ENCODE measurements at places on chromosomes 7 and 10.

DNA sequence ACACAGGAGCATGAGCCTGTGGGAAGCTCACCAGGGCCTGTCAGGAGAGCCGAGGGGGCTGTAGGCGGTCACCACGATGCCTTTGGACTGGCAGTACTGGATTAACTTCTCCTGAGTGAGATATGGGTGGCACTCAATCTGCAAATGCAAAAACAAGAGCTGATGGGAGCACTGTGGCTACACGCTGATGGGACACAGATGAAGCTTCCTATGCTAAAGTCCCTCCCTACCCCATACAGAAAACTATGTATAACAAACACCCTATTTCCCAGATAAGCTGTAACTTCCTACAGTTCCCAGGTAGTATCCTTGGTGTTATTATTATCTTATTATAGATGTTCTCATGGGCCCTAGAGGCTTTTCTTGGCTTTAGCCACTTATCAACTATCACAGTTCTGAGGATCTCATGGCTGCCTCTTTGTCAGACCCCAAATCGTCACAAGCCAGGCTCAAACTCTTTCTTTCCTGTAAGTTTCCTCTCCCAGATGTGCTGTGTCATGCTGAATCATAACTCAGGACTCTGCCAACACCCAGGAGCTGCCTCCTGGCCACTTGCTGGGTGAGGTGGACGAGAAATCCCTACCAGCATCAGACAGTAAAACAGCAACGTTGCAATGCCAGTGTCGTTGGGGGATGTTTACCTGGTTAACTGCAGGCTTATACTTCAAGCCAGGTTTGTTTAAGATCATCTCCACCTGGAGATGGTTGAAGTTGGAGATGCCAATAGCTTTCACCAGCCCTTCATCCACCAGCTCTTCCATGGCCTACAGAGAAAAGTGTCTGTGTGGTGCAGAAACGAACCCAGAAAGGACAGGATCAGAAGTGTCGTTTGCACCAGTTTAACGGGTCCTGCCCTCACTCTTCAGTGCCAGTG, 10.3 kb downstream of the AKR1B1 start:
- no peak for DNase-seq

DNA sequence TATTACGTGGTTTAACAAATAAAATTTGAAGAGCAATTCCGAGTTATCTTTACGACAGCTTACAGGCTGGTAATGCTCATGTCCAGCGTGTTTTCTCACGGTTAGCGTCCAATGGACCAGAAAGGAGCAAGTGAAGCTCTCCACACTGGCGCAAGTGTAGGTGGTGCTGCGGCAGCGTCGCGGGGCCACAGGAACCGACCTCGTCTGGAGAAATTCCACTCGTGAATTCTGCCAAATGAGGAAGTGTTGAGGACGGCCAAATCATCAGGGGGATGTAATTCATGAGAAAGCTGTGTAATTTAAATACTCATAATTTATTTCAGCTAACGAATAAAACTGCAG, 350 bp upstream of the ZNF37A start:
- DNase-seq: peak; percentile 3

DNA sequence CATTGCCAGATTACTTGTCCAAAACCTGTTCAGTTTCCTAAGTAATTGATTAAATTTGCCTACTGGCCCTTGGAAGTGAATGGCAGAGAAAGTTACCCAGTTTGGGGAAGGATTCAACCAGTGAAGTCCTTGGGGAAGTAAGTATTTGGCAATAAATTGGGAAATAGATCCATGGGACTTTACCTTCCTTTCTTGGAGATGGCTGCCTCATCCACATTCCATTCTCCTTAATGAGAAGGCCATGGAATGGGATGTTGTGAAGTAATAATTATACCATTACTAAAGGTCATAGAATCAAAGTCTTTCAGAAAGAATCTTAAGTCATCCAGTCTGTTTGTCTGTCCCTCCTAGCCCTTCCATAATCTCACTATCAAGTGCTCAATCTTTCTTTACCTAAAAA, 4.5 kb upstream of the COPG2 start:
- DNase-seq: no peak

GRCh38 chr7:111951052-111951451, 255.1 kb downstream of the DOCK4 start:
- DNase-seq: no peak

GRCh38 chr7:45347804-45348203, 190.2 kb downstream of the RAMP3 start:
- no peak for DNase-seq

DNA sequence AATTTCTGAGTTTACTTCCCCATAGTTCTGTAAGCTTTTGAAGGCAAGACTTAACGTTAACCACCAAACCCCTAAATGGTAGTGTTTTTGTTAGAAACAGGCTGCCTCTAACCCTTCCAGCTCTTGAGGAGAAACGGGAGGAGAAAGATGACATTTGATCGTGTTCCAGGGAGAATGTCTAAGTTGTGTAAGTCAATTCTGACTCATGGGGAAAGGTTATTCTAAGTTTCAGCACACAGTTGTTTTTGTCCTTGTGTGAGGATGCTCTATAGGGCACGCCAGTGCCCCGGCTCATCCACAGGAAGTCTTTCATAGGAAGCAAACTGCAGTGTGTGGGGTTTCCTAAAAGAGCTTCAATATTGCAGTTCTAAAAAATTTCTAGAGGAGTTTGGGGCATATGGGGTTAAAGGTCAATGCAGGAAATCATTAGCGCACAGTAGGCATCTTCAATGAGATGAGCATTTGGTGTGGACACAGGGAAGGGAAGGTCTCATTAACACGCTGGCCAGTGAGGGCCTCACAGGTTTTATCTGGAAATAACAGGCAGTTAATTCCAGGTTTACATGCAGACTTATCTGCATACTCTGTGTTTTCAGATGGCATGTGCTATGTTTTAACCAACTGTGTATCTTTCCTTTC, 638.2 kb upstream of the IGFBP3 start:
- no peak for DNase-seq

- DNase-seq: no peak
Observed at GRCh38 chr10:15333909-15334649, 37.0 kb downstream of the FAM171A1 start.

DNA sequence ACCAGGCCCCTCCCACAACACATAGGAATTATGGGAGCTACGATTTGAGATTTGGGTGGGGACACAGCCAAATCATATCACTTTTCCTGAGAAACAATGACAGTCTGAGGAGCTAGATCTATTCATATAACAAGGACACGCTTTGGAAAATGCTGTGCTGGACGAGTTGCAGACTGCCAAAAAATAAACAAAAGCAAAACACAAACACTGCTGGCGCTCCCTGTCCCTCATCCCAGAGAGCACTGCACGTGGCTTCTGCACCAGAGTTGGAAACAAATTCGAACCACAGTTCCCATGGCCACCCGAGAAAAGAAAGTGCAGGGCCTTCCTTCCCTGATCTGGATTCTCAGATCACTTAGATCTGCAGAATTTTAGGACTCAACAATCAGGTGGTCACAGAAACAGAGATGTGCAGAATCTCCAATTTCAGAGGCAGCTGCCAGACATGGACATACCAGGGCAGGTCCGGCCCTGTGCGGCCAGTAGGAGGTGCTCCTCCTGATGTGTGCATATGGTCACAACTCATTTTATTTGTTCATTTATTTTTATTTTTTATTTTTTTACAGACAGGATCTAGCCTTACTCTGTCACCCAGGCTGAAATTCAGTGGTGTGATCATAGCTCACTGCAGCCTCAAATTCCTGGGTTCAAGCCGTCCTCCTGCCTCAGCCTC, 35.2 kb upstream of the ECHDC3 start:
- DNase-seq: no peak

DNA sequence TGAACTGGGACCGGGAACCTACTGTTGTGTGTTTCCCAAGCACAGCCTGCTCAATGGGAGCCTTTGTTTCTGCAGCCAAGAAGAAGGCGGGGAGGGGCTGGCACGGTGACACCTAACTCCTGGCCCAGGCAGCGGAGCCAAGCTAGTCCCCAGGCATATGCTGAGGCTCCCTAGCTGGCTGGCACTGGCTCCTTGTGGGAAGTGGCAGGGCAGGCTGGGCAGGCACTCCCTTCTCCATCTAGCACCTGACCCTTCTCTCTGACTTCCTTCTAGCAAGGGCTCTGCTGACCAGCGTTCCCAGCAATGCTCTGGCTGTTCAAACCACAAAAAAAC, 325.0 kb downstream of the PLXNA4 start:
- no peak for DNase-seq

DNA sequence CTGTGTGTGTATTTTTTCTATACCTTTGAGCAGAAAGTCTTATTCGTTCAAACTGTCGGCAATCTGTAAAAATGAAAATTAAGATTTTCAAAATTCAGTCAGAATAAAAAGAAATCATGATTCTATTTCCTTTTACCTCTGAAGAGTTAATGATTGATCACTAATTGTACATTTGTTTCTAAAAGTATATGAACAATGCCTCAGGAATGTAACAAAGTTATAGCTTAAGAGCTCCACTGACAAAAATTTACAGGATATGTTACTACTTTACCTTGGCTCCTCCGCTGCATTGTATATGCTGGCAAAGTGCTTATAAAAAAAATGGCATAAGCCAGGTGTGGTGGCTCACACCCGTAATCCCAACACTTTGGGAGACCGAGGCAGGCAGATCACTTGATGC, 225.7 kb downstream of the VTI1A start:
- DNase-seq: no peak

- DNase-seq: no peak
Observed at GRCh38 chr7:122699017-122699416, at the start of gene RNF133. Gene RNF133, minus strand, starts transcription at chr7:122699117. Its CDS starts 199 bp downstream, at chr7:122698918.

DNA sequence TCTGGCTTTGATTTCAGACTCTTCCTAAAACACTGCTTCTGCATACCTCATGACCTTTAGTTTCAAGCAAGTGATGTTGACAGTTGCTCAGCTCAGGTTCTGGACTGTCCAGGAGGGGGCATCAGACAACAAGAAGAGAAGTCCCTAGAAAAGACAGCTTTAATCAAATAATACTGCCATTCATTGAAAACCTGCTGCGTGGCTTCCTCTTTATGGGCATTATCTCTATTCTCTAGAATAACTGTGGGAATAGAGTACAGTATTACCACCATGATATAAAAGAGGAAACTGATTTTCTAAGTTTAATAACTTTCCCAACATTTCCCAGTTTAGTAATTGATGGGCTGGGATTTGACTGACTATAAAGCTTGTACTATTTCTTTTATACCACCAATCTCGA, 170.4 kb downstream of the SNX13 start:
- DNase-seq: peak; percentile 19

GRCh38 chr10:1050145-1050544, 1.2 kb upstream of the IDI1 start:
- no peak for DNase-seq

- DNase-seq: no peak
Observed at GRCh38 chr10:89242345-89242684, 9.3 kb downstream of the LIPA start.

GRCh38 chr7:130887182-130887956, 153.4 kb upstream of the KLF14 start:
- no peak for DNase-seq

DNA sequence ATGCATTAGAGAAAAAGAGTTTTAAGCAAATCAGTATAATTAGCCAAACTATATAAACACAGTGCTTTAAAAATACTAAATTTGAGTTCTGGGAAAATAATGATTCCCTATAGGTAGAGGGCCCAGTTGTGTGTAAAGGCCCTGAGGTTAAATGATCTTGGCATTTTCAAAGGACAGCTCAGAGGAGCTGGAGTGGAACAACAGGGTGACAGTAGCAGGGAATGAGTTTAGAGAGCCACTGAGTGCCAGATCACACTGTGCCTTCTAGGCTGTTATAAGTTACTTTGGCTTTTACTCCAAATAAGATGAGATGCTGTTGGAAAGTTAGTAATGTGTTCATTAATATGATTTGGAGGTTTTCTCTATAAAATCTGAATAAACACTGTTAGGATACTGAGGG, 34.6 kb downstream of the VWDE start:
- DNase-seq: no peak

DNA sequence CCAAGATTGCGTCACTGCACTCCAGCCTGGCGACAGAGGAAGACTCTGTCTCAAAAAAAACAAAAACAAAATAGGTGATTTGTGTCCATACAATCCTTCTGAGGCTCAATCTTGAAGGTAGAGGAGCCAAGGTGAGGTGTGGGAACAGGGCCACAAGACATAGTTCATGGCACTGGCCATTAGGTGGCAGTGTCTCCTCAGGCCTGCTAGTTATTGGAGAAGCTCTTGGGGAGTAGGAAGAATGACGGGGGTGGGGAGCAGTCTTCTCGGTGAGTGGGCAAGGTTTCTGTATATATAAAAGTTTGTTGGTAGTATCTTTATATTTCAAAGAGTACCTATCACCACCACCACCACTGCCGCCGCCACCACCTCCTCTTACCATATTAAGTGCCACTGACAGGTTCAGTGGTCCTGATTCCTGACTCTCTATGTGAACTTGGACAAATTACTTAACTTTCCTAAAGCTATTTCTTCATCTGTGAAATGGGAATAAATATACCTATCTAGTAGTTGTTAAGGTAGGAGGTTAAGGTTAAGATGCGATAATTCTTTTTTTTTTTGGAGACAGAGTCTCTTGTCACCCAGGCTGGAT, 24.0 kb downstream of the CCSER2 start:
- DNase-seq: peak; percentile 48

GRCh38 chr7:142445019-142445686, 187.3 kb upstream of the PRSS58 start:
- DNase-seq: no peak

GRCh38 chr10:51427758-51428157, 271.6 kb downstream of the CSTF2T start:
- no peak for DNase-seq

DNA sequence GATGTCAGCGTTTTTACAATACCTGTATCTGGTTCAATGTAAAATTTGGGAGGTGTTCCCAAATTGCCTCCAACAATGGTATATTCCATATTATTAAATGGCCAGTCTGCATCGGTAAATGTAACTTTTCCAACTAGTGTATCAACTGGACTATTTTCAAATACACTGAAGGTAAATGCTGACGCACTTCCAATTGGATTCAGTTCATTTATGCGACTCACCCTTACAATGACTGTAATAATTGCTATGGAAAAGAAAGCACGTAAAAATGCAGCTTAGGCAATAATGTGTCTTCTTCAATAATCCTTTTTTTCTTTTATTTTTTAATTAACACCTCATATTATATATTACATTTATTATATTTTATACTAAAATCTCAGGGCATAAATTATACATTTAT, 209.1 kb downstream of the HGF start:
- DNase-seq: no peak

- no peak for DNase-seq
Observed at GRCh38 chr10:45224219-45224841, 91.1 kb downstream of the OR13A1 start.

- DNase-seq: no peak
Observed at GRCh38 chr10:60230892-60231291, 158.8 kb downstream of the ANK3 start.

DNA sequence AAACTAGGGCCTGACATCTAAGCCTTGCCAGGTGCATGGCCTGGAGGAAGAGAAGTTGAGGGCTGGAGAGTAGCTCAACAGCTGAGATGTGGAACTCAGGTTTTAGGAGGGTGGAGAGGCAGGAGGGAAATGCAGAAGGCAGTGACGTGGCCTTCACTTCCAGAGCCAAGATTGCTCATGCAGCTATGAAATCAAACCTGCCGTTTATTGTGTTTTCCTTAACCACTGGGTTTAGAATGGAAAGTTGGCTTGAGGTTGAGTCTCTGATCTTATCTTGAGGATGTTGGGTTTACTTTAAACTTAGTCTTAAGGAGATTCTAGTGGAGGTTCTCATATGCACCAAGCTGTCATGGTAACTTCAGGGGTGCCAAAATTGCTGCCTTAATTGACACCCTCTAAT, 178.6 kb downstream of the SORCS3 start:
- DNase-seq: no peak

Measured in stimulated activated CD4-positive, alpha-beta T cell treated with anti-CD3 and anti-CD28 coated beads, Interleukin-1b, Interleukin-23, amount 100 ng/mL, for 4 hours (primary cell).